ENCODE measurements at places on chromosomes 5 and 9.

DNA sequence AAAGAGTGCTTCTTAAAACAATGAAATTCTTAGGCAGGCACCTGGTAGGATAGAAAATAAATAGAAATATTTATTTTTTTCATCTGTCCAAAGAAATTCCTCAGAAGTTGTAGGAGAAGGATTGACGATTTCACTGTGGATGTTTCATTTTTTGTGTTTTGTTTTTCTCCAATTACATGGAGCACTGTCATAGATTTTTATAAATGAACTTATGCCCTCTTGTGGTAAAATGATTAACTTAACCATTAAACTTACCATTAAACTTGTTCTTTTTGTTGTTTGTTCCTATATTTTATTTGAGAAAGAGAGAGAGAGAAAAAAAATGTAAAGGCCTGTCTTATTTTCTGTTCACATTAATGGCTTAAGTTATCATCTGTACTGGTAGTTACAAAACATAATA, 339.2 kb downstream of the PRR16 start:
- no peak for DNase-seq

GRCh38 chr5:43305948-43306565, 7.2 kb downstream of the HMGCS1 start:
- no peak for DNase-seq

- no peak for DNase-seq
These were observed 96.5 kb upstream of the ANKRD55 start for GRCh38 chr5:56329652-56330051.

GRCh38 chr5:135660826-135661575, 82.2 kb upstream of the CXCL14 start:
- DNase-seq = no peak

DNA sequence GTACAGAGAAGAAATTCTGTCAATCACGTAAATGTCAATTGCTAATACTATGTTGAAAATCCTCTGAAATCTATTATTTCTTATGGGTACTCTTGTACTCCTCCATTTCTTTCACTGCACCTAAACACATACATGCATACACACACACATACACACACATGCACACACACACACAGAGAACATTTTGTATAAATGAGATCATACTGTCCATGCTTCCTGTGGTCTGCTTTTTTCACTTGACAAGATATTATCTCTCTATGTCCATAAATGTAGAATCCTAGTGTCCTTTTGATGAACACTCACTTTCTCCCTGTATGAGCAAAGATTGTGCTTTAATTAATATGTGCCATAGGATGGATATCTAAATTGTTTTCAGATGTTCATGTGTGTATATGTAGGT, 32.7 kb upstream of the TLR4 start:
- DNase-seq = no peak

DNA sequence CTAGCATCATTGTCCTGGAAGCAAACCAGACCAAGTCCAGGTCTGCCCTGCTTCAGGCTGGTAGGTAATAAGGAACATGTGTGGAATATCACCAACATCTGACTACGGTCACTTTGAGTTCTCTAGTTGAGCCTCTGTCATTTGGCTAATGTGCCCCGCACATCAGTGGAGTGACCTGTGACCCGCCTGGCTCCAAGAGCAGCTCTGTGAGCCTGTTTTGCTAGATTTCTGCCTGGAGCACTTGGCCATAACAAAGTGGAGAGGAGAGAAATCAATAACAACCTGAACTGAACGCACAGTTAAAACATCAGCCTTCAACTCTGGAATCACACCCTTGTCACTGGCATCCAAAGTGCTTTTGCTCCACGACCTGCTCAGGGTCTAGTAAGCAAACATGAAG, 115.7 kb downstream of the PPP2R2B start:
- DNase-seq = no peak

DNA sequence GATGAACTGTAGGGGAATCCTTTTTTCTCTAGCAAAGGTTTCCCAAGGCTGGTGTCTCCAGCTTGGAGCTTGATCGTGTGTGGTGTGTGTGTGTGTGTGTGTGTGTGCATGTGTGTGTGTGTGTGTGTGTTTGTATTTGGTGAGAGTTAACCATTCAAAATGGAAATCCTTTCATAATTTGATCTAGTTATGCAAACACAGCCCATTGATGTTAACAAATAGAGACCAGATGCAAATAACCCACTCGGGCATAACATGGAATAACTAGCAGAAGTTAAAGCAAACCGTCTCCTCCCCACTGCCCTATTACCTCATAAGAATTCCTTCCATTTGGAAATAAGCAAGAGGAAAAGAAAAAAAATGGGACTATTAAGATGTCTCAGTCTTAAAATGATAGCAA, 24.9 kb upstream of the ZSWIM6 start:
- DNase-seq = no peak

- DNase-seq = no peak
These were observed 54.9 kb downstream of the USP20 start for GRCh38 chr9:129889941-129890717.

- DNase-seq = no peak
These were observed 68.2 kb downstream of the ADCY2 start for GRCh38 chr5:7464182-7464581.

GRCh38 chr9:11702548-11702947, 990.6 kb upstream of the TYRP1 start:
- no peak for DNase-seq

GRCh38 chr5:117082977-117083376, 508.4 kb upstream of the SEMA6A start:
- no peak for DNase-seq

GRCh38 chr5:89282554-89283510, 399.8 kb upstream of the MEF2C start:
- DNase-seq = peak; percentile 68

- no peak for DNase-seq
These were observed 739 bp downstream of the DBH start for GRCh38 chr9:133636902-133637301.

- DNase-seq = peak; percentile 89
These were observed 467 bp upstream of the LARP1 start for GRCh38 chr5:154754460-154755360.

DNA sequence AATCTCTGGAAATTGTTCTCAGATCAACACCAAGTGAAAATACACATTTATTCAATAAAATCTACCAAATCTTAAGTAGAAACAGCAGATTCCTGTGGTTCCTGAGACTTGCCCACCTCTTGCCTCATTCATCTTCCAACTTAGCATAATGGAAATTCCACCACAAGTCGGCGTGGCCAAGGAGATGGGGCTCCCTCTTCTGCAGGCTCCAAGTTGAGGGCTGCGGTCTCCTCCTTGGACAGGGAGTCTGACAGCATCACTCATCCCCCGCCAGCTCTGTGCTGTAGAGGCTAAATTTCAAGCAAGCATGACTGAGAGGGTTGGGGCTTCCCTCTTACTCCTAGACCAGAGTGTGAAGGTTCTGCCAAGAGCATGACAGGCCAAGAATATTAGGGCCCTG, 273.7 kb downstream of the DIRAS2 start:
- no peak for DNase-seq

- no peak for DNase-seq
These were observed 41.0 kb downstream of the B4GALT1 start for GRCh38 chr9:33125871-33126823.

GRCh38 chr9:35847792-35848572, 19.0 kb downstream of the TMEM8B start:
- peak; percentile 90 for DNase-seq

DNA sequence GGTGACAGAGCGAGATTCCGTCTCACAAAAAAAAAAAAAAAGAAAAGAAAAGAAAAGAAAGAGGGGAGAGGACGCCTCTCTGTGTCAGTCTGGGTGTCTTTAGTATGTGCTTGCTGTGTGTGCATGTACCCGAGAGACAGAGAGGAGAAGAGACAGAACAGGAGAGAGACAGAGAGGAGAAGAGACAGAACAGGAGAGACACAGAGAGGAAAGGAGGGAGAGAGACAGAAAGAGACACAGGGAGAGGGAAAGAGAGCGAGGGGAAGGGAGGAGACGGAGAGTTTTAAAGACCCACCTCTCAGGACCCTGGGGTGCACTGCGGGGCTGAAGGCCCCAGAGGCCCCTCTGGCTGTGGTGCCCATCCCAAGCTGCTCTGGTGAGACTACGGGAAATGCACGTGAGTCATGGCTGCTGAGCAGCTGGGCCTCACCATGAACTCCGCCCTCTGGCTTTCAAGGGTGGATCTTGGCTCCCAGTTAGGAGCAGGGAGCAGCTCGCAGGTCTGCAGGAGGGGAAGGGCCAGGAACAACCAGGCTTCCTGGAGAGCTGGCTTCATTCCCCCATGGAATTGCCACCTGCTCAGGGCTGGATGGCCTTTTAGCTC, 7.9 kb downstream of the SLC6A3 start:
- DNase-seq = no peak

DNA sequence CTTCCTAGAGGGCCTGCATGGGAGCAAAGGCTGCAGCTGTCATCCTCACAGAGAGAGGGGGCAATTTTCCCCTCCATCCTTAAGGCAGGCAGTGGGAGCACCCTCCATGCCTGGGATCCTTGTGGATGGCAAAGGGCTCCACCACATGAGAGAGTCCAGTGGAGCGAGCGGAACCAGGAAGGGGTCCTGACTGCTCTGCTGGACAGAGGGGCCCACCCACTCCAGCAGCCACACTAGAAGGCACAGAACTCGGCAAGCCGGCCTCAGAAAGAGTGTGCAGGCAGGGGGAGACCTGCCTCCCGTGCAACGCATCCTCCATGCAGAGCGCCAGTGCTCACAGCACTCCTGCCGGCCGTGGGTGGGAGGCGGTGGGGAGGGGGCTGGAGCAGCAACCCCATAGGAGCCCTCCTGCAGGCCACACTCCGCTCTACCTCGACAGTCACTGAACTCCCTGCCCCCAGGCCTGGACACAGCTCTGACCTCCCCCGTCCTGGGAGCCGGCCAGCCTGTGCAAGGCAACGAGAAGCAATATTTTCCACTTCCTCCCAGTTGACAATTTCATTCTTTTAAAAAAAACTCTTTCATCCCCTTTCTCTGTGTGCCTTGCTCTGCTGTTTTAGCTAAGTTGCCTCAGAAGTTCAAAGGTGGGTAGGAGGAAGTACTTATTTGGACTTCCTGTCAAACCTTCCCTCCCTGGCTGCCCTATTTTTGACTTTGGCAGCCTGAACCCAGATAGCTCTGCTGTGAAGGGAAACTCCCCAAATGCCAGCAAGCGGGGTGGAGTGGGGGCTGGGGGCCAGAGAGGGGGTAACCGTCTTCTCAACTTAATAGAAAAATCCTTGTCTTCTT, 5.3 kb upstream of the LCP2 start:
- no peak for DNase-seq

DNA sequence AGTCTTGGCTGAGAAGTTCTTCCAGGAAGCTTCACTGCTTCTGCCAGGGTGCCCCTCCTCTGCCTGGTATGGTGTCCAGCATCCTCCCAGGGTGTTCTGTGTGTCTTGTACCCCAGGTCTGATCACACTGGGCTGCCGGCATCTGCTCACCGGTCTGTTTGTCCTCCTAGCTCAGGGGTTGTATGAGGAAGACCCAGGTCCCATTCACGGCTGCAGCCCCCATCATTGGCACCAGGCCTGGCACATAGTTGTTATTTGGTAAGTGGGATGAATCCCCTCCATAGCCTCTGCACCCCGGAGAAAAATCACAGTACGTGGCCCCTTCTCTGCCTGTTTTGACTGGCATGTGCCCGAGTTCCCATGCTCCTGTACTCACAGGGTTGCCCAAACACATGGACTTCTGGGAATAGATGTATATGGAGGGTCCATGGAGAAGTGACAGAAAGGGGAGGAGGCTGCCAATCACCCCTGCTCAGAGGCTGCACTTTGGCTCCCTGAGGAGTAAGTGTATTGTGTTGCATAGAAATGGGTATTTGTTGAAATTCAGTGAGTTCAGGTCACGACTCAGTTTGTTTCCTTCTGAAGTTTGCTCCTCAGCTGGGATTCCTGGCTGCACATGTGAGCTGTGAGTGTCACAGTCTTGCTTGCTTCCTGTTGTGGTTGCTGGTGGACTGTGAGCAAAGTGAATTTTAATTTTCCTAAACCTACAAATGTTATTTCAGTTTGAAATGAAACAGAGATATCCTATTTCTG, 96.2 kb downstream of the HSPA4 start:
- peak; percentile 13 for DNase-seq

GRCh38 chr9:26814799-26815198, 77.8 kb downstream of the CAAP1 start:
- DNase-seq = no peak

DNA sequence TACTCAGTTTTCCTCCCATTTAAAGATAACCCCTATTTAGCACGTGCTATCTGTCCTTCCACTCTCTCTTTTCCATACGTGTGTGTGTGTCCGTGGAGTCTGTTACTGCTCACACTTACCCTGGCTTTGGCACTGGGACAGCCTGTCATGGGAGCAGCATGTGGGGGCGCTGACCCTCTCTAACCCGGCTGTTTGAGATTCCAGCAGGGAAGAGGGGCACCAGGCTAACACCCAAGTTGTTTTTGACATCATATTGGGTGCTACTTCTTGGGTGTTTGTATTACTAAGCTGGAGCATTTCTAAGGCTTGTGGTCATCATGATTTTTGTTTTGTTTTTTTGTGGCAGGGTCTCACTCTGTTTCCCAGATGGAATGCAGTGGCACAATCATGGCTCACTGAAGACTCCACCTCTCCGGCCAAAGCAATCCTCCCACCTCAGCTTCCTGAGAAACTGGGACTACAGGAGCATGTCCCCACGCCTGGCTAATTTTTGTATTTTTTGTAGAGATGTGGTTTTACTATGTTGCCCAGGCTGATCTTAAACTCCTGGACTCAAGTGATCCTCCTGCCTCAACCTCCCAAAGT, 56.9 kb upstream of the SIMC1 start:
- DNase-seq = no peak
